Fibroblast of lung (primary cell): ENCODE measurements at places on chromosomes 5 and 9. TPM values are rescaled to one million over a fixed set of nuclear protein-coding genes. Genes with fewer than 3 reads are reported as not detected.

The TAF11L10 gene
- total RNA-seq = not detected in 2 replicates

The POU5F2 gene
- total RNA-seq = 0.51 and 0.66 TPM in 2 replicates

The ZFP62 gene
- 24.1 TPM in 2 replicates for total RNA-seq

The PLK2 gene
- 835 and 983 TPM in 2 replicates for total RNA-seq

The SLIT3 gene
- total RNA-seq = 4.6 and 8.0 TPM in 2 replicates

The SPATA31D3 gene
- total RNA-seq = not detected in 2 replicates

The AQP7 gene
- 0.26 and 0.83 TPM in 2 replicates for total RNA-seq

The TMEM252 gene
- total RNA-seq = not detected in 2 replicates

The SPOUT1 gene
- 7.4 and 8.7 TPM in 2 replicates for total RNA-seq

The INSL6 gene
- not detected in 2 replicates for total RNA-seq

The NXNL2 gene
- total RNA-seq = 0.77 and 1.3 TPM in 2 replicates

The TMC1 gene
- total RNA-seq = 0.33 TPM in 1 of 2 replicates, not detected in the other

The GNA14 gene
- 0.26 and 0.50 TPM in 2 replicates for total RNA-seq

The NEURL1B gene
- total RNA-seq = 2.6 and 6.1 TPM in 2 replicates

The SLC36A3 gene
- not detected in 2 replicates for total RNA-seq

The ANGPTL2 gene
- total RNA-seq = 108 and 163 TPM in 2 replicates

The DHFR gene
- total RNA-seq = 4.4 and 9.7 TPM in 2 replicates

The NKD2 gene
- total RNA-seq = under 0.01 and 0.26 TPM in 2 replicates

The SEMA5A gene
- 17.7 and 30.6 TPM in 2 replicates for total RNA-seq

The ALDH1A1 gene
- total RNA-seq = 45.2 and 46.1 TPM in 2 replicates

The CRHBP gene
- total RNA-seq = under 0.01 and 0.17 TPM in 2 replicates

The NTNG2 gene
- total RNA-seq = 0.77 and 2.1 TPM in 2 replicates

The PARP8 gene
- total RNA-seq = 12.1 and 24.6 TPM in 2 replicates

The CERCAM gene
- 44.9 and 64.2 TPM in 2 replicates for total RNA-seq

The GALNT12 gene
- total RNA-seq = 18.2 and 27.2 TPM in 2 replicates

The ADAMTSL2 gene
- under 0.01 TPM in 2 replicates for total RNA-seq

The SLC27A6 gene
- total RNA-seq = 0.17 and 0.26 TPM in 2 replicates

The TRIM41 gene
- total RNA-seq = 13.9 and 17.0 TPM in 2 replicates

The IRX1 gene
- not detected in 2 replicates for total RNA-seq

The PTGER4 gene
- total RNA-seq = 3.3 and 5.4 TPM in 2 replicates

The TMEM174 gene
- total RNA-seq = not detected in 2 replicates

The SGTB gene
- 14.1 and 32.4 TPM in 2 replicates for total RNA-seq

The IL5 gene
- total RNA-seq = not detected in 2 replicates

The MSX2 gene
- 1.0 and 1.3 TPM in 2 replicates for total RNA-seq

The CBY3 gene
- total RNA-seq = not detected in 2 replicates

The NUP155 gene
- total RNA-seq = 21.8 and 26.3 TPM in 2 replicates

The SH3RF2 gene
- total RNA-seq = 0.26 and 1.2 TPM in 2 replicates

The PAEP gene
- total RNA-seq = not detected in 2 replicates

The PCDHGA3 gene
- total RNA-seq = 1.5 and 2.8 TPM in 2 replicates

The CDH18 gene
- total RNA-seq = 0.33 TPM in 1 of 2 replicates, not detected in the other

The FOXD4L4 gene
- 0.26 TPM in 1 of 2 replicates, not detected in the other for total RNA-seq

The SNX2 gene
- 123 and 131 TPM in 2 replicates for total RNA-seq

The ARID3C gene
- under 0.01 and 0.17 TPM in 2 replicates for total RNA-seq

The SKP1 gene
- total RNA-seq = 182 and 259 TPM in 2 replicates

The NDUFS6 gene
- total RNA-seq = 21.8 and 31.8 TPM in 2 replicates

The BHMT2 gene
- total RNA-seq = 10.3 and 20.3 TPM in 2 replicates

The CARTPT gene
- total RNA-seq = not detected in 2 replicates

The TOR1A gene
- 31.1 and 31.5 TPM in 2 replicates for total RNA-seq

The PHF24 gene
- total RNA-seq = under 0.01 and 0.17 TPM in 2 replicates

The RMI1 gene
- 3.6 and 5.0 TPM in 2 replicates for total RNA-seq

The TRIP13 gene
- 2.1 and 7.4 TPM in 2 replicates for total RNA-seq

The TAS2R1 gene
- not detected in 2 replicates for total RNA-seq

The FCN2 gene
- total RNA-seq = not detected in 2 replicates

The CAMK4 gene
- total RNA-seq = 0.77 and 0.83 TPM in 2 replicates

The PPP2R2B gene
- total RNA-seq = under 0.01 and 1.5 TPM in 2 replicates

The HACD4 gene
- total RNA-seq = 12.3 and 24.9 TPM in 2 replicates

The BRD9 gene
- 31.6 and 35.3 TPM in 2 replicates for total RNA-seq

The OBP2B gene
- total RNA-seq = not detected in 2 replicates
